AG10803 (cell line): ENCODE measurements at places on chromosomes 12 and 14.

DNA sequence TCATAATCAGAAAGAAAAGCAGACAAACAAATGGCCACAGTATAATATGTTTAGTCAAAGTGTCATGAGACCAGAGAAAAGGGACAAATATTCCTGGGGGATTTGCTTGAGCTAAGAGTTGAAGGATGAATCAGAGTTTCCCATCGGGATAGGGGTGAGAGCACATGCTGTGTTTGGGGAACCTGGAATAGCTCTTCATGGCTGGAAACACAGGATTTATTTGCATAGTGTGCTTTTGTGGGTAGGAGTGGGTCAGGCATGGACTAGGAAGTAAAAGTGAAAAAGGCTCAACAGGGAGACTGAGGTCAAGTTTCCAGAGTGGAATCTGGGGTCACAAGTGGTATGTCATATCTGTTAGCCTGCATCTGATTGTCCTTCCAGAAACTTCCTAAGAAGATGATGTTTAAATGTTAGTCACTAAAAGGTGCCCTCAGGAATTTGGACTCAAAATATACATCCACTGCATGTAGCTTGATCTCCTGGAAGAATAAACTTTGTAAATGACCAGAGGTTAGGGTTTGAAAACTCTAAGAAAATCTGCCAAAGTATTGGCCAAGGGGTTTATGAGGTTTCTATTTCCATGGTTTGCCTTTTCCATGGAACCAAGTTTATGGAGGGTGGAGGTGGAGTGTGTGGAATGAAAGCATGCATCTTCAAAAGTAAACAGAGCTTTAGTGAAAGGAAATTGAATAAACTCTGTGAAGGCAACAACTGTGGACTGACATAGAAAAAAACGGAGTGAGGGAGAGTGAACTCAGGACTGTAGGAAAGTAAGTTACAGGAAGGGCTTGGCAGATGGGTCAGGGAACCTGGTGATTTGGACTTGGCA is 344.6 kb downstream of the C12orf75 start:
- DNase-seq, result no peak

DNA sequence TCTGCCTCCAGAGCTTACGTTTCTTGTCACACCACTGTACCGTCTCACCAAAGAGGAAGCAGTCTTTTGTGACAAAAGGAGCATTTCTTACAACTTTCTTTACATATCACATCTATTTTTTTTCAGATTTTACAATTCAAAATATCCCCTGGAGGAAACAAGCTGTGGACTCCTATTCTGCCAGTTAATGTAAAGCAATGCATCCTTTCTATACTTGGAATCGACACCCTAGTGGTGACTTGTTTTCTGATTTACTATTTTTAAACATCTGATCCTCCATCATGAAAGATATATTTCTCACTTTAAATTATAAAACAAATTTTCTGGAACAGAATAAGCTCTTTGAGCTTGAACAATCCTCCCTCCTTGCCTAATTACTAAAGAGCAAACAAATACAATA is 34.8 kb downstream of the AICDA start:
- no peak for DNase-seq

DNA sequence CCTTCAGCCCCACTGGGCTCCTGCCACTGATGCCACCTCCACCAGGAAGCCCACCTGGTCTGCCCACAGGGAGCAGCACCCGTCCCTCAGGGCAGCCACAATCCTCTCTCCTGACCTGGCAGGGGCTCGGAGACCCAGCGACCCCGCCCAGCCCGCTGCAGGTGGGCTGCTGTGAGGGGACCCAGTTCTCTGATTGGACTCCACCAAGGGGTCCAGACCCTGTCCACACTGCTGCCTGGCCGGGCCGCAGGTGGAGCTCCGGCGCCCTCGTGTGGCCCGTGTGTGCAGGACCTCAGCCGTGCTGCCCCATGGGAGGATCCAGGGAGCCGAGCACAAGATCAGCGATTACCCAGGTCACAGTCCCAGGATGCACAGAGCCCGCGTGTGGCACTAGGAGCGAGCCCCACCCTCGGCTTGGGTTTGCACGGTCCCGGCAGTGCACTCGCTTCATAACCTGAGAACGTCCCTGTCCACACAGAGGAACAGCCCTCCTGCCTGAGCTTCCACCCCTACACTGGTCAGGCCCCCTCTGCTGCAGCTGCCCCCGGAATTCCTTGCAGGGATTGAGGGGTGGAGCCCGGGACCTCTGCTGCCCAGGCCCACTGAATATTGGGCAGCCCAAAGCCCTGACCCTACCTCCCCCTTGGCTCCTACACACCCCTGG is 35.4 kb upstream of the TMEM179 start:
- DNase-seq, result peak; percentile 30

GRCh38 chr12:65432114-65432513 is 153.6 kb downstream of the MSRB3 start:
- no peak for DNase-seq

- DNase-seq, result no peak
Measured at GRCh38 chr14:36516719-36517241, 3.3 kb downstream of the NKX2-1 start.

DNA sequence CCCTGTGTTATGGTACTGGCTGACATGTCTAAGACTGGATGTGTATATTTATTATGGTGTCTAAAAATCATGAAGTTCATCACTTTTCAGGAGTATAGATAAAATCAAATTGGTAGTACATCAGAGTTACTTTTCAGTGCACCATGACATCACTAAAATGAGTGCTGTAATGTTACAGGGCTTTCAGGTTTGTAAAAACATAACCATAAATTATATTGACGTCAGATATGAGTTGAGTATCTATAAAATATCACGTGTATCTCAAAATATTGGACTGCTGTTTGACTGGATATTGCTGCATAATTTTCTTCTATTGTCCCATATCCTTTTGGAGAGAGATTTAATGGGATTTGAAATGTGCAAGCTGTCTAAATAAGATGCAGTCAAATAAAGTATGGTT is 22.0 kb downstream of the NAA30 start:
- DNase-seq, result no peak

GRCh38 chr12:56510786-56511185 is 10.8 kb upstream of the RBMS2 start:
- DNase-seq, result no peak

DNA sequence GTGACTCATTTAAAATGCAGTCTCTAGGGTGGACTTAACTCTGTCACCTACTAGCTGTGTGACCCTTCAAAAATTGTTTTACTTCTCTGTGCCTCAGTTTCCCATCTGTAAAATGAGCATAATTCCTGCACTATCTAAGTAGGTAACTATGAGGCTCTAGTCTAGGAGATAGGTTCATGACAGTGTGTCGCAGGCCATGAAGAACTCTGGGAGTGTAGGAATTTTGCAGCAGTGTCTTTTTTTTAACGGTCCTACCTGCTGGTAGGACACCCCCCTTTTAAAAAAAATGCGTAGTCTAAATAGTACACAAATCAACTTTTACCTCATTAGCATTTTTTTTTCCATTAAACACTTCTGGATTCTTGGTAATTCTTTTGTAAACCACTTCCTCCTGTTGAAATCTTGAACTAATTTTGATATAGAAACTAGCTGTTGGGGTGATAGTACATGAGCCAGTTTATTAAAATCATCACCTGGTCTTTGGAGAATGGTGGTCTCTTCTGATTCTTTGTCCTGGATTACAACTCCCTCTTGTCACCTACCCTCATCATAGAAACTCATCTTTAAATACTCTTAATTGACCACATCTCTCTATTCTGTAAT is 86.0 kb upstream of the SLC38A2 start:
- DNase-seq, result no peak

GRCh38 chr12:39102474-39103209 is 197.3 kb upstream of the CPNE8 start:
- DNase-seq, result peak; percentile 56

- peak; percentile 40 for DNase-seq
Measured at GRCh38 chr12:62268956-62269355, 8.8 kb downstream of the USP15 start.

DNA sequence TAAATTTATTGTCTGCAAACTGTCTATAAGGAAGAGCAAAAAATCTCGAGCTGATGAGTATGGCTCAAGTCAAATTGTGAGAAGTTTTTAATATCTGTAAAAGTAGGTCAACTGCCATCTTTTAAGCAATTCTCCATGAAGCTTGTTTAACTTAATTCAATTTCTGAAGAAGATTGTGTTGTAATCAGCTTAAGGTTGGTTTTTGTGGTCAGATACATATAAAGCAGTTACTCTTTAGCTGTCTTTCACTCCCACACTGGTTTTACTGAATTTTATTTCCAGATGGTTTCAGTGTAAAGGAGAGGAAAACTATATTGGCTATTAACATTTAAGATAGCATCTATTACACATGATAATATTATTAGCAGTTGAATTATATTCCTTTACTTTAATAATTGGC is 1165.1 kb downstream of the SLC16A7 start:
- DNase-seq, result no peak

DNA sequence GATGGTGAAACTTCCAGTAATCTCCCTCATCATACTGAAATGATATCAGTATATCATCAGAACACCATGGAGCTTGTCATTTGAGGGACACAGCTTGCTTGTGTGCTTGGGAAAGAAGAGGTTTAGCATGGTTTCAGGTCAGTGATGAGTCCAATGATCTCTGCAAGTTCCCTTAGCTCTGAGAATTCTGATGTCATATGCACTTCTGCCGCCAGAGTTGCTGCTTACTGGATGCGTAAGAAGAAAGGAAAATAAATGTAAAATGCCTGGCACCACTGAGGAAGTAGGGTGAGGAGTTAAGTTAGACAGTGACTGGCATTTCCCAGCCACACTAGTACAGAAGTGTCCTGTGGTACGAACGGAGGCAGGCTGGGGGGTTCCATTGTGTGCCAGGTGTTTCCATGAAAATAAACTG is 22.6 kb downstream of the PRKCH start:
- no peak for DNase-seq

DNA sequence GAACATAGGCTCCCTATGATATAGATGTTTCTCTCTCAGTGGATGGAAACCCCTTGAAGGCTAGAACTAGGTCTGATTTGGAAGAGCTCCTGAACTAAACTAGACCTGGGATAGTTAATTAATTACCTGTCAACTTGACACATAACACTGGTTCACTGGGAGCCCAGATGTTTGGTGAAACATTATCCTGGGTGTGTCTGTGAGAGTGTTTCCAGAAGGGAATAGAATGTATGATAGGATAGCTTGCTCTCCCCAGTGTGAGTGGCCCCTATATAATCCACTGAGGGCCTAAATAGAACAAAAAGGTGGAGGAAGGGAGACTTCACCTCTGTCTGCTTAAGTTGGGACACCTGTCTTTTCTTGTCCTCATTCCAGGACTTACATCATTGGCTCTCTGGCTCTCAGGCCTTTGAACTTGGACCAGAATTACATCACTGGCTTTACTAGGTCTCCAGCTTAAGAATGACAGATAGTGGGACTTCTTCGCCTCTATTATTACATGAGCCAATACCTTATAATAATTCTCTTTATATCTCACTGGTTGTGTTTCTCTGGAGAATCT is 194.1 kb downstream of the KTN1 start:
- DNase-seq, result no peak

DNA sequence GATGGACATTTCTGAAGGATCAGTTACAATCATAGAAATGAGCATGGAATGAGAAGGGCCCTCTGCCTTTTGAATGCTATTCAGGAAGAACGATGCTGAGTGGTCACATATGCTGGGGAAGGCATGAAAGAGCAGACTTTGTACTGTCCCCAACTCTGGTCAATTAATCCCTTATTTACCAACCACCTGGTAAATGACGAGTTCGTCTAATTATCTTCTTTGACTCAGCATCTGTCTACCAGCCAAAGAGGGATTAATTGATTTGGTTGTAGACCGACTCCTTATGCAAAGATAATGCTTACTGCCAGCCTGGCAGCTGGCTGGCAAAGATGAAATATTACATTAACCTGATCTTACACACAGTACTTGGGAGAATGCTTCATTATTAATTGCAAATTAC is 152.2 kb downstream of the CHST11 start:
- no peak for DNase-seq

DNA sequence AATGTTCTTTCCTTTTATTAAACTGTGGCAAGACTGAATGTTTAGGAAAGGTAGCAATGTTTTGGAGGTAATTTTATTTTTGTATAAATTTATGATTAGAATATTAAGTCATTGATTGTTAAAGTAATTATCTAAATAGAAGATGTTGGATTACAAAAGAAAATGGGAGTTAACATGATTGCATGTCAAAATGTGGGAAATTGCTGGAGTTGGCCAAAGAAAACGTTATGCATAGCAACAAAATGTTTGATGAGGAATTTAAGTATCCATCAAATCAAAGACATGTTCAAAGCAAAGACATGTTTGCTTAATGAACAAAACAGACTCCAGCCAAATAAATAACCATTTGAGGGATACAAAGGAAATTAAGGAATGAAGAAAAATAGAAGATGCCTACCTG is 3.2 kb upstream of the MLH3 start:
- DNase-seq, result peak; percentile 33

DNA sequence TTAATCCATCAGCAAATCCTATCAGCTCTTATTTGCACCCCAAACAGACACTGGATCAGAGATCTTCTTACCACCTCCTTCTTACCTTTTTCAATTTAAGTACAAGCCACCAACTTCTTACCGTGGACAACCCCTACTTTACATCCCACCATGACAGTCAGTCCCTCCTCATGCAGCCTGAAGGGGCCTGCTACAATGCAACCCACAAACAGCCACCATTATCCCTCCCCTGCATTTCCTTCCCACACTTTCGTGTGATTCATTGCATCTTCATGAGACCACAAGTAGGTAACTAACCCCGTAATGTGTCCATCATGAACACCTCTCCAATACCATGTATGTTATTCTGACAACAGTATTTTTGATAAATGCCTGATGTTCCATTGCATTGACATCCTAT is 108.6 kb downstream of the BCL11B start:
- DNase-seq, result no peak

DNA sequence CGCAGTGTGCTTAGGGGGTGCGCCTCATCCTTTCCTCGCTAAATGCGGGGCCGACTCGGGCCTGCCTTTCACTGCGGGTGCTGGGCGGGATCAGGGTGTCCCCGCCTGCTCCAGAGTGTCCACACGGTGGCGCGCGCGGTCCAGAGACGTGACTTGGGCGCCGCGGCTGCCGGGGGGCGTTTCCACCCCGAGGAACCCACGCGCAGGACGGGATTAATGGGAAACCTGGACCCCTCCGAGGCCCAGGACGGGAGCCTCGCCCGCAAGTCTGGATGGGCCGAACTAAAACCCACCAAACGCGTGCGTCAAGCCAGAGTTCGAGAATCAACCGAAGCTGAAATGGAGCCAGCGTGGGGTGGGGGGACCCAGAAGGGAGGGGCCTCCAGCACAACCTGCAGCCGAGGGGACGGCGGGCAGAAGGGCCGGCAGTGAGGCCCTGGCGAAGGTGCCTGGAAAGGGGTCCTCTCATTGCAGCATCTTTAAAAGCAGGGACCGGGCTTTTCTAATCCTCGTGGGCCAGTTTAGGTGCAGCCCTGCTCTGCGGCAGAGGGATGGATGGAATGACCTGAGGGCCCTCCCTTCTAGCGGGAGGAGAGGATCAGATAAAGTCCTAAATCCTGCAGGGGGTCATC is 93.3 kb downstream of the NINJ2 start:
- DNase-seq, result peak; percentile 81

GRCh38 chr12:3365463-3366411 is 125.3 kb upstream of the PRMT8 start:
- no peak for DNase-seq

- no peak for DNase-seq
Measured at GRCh38 chr12:109566424-109566823, 6.9 kb downstream of the MMAB start.
